ENCODE measurements at places on chromosomes 13 and 19.

- DNase-seq: no peak
Measured at GRCh38 chr19:54696117-54696548, 28.1 kb upstream of the KIR3DL3 start.

- peak; percentile 61 for DNase-seq
Measured at GRCh38 chr13:50626101-50626547, 217.4 kb downstream of the DLEU7 start.

DNA sequence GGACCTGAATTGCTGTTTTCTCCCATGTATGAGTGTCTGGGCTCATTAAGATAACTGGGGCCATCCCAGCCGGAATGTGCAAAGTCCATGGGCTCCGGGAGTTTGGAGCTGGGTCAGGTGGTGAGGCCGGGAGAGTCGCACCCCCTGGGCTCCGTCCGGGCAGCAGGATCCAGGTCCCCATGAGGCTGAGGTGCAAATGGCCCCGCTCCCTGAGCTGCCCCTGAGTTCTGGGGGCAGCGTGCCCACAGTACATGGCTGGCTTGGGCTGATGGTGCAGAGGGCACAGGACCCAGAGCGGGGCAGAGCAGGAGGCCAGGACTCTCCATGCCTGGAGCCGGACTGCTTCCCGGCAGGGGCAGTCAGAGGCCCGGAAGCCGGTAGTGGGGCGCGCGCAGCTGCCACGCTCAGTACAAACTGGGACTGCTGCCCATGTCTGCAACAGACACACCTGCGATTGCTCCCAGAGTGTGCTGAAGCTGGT lies 136.0 kb downstream of the KDM4B start:
- no peak for DNase-seq

GRCh38 chr13:89755729-89756492 lies 1591.6 kb upstream of the MIR17HG start:
- no peak for DNase-seq

DNA sequence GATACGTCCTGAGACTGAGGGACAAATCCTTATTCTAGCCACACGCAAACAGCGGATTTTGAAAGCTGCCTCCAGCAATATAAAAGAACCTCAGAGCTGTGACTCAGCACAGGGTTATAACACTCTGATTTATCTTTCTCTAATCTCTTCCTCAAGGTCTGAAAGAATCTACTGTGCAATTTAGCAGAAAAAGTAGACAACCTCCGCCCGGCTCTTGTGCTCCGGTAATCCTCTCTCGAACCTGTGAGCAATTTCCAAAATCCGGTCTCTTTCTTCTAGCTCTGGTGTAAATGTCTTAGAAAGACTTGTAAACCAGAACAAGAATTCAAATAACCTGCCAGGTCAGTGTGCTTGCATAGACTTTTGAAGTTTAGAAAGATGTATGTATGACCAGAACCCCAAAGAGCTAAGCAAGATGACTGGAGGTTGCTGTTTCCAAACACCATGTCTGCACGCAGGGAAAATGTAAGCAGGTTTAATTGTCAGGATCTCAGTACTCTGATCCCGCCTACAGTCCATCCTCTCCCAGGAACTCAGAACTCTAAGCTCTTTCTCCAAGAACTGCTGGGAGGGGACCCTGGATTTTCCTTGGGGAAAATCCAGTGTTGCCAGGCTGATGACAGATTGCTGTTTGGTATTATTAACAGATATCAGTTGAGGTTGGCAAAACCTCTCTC lies 338.1 kb downstream of the RFC3 start:
- DNase-seq: peak; percentile 71

DNA sequence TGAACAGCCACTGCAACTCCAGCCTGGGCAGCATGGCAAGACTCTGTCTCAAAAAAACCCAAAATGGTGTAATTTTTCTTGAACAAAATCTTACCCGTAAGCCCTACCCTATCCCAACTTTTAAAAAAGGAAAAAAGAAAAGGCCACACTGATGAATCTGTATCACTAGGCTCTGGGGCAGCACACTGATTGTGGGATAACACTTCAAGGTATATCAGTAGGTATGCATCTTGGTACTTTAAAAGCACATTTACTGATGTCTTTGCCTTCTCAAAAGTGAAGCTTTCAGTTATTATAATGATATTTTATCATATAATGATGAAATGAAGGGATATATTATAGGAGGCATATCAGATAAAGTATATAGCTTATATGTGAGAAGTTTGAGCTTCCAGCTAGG lies 24.3 kb downstream of the ZNF112 start:
- DNase-seq: no peak

- DNase-seq: no peak
Measured at GRCh38 chr13:25281193-25281934, 5.9 kb downstream of the MTMR6 start.

DNA sequence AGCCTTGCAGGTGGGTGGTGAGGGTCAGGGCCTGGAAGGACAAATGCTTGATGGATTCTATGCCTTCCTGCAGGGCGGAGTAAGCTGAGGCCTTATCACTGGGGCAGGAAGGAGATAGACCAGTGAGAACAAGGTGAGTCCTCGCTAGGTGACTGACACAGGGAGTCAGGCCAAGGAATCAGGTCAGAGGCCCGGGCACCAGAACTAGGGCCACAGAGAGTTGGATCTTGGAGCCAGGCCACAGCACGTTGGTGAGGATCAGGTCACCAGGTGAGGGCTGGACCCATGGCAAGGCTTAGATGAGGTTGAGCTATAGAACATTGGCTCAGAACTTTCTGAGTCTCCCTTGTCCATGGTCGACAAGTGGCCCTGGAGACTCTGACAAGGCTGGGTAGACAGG lies 328.2 kb downstream of the FOXO1 start:
- no peak for DNase-seq

- no peak for DNase-seq
Measured at GRCh38 chr13:43983373-43983772, 103.7 kb downstream of the LACC1 start.

DNA sequence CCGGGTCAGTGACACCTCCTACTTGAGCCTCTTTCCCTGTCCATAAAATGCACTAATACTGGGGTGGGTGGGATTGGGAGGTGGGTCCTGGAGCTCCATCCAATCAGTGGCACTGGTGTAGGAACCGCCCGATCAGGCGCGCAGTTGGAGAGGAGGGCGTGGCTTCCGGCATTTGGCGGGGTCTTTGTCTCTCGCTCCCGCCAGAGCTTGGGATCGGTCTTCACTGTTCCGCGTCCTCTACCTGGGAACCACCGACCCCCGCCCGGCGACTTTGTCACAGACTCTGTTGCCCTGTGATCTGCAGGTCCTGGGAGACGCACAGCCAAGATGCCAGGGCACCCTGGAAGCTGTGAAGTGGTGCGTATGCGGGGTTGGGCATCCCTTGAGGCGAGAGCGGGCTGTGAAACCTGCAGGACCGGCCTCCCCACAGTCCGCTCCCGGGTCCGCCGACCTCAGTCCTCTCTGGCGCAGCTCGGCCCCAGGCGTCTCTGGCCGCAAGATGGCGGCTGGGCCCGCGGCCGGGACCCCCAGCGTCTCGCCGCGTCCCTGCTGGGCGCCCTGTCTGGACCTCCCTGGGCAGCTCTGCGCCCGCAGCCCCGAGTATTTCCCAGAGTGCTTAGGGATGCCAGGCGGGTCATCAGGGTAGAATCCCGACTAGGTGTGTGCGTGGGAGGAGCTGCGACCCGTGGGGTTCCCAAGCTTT lies 41.6 kb upstream of the ZNF730 start:
- DNase-seq: peak; percentile 78

GRCh38 chr13:26680572-26680971 lies 80.0 kb downstream of the GPR12 start:
- no peak for DNase-seq

GRCh38 chr13:109599901-109600657 lies 186.3 kb downstream of the IRS2 start:
- DNase-seq: no peak

- no peak for DNase-seq
Measured at GRCh38 chr19:42512743-42513304, 15.5 kb downstream of the CEACAM1 start.

GRCh38 chr19:41426952-41427646 lies at the start of gene B3GNT8:
Gene B3GNT8 (minus strand): TSS chr19:41427374. CDS start chr19:41426778, 596 bp downstream.
- DNase-seq: peak; percentile 64

GRCh38 chr19:47022140-47022536 lies 2.5 kb downstream of the NPAS1 start:
- no peak for DNase-seq

DNA sequence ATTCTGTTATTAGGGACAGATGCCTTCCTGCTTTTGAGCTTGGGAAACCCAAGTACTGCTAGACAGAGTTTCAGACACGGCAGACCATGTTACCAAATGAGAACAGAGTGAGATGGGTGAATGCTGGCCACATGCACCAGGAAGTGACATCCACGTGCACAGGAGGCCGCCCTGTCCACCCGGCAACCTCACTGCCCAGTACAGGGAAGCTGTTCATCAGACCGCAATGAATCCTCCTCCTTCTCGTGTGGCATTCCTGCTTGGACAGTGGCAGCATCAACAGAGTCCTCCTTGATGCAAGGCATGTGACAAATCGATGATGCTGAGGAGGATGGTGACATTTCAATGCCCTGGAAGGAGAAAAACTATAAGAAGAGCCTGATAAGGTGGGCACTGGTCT lies 191.0 kb upstream of the SOX1 start:
- no peak for DNase-seq

- DNase-seq: peak; percentile 78
Measured at GRCh38 chr19:38719761-38720558, 24.3 kb downstream of the CAPN12 start.

- DNase-seq: peak; percentile 13
Measured at GRCh38 chr13:108272333-108272732, 2.8 kb downstream of the TNFSF13B start.

GRCh38 chr19:45591004-45591637 lies 6.5 kb upstream of the OPA3 start:
- peak; percentile 19 for DNase-seq

DNA sequence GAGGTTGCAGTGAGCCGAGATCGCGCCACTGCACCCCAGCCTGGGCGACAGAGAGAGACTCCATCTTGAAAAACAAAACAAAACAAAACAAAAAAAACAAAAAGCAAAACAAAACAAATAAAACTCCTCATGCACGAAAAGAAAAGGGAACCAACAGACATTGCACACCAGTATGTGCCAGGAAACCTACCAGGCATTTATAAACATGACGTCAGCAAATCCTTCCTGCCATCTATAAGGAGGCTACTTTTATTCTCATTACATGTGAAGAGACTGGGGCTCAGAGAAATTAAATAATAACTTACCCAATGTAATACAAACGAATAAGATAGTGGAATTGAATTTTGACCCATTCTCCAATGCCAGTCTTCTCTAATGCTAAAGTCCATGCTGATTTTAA lies 197.2 kb downstream of the NUFIP1 start:
- DNase-seq: no peak

DNA sequence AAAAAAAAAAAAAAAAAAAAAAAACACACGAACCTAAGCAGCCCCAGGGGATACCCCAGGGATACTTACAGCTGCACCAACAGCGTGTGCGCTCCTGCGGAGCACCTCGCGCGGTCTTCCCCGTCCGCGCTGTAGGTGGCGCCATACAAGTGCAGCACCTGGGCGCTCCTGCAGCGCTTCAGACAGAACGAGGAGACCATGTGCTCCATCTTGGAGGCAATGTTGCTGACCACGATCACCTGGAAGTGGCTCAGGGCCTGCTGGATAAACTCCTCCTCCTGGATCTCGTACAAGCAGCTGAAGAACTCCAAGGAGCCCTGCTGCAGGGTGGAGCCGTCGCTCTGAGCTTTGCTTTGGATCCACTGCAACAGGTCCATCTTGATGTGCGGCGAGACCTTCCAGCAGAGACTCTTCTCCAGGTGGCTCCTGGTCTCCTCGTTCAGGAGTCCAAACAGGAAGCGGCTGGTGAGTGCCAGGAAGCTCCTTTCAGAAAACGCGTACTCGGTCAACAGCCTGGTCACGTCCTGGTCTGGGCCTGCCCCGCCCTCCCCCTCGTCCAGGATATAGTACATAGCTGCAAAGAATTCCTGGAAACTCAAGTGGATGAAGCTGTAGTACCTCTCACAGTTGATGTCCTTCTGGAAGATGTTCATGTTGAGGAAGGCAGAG lies 14.5 kb downstream of the NLRP12 start:
- DNase-seq: no peak

GRCh38 chr19:30393729-30394480 lies 21.7 kb downstream of the ZNF536 start:
- no peak for DNase-seq

- no peak for DNase-seq
Measured at GRCh38 chr19:1438933-1439354, 748 bp downstream of the RPS15 start.

DNA sequence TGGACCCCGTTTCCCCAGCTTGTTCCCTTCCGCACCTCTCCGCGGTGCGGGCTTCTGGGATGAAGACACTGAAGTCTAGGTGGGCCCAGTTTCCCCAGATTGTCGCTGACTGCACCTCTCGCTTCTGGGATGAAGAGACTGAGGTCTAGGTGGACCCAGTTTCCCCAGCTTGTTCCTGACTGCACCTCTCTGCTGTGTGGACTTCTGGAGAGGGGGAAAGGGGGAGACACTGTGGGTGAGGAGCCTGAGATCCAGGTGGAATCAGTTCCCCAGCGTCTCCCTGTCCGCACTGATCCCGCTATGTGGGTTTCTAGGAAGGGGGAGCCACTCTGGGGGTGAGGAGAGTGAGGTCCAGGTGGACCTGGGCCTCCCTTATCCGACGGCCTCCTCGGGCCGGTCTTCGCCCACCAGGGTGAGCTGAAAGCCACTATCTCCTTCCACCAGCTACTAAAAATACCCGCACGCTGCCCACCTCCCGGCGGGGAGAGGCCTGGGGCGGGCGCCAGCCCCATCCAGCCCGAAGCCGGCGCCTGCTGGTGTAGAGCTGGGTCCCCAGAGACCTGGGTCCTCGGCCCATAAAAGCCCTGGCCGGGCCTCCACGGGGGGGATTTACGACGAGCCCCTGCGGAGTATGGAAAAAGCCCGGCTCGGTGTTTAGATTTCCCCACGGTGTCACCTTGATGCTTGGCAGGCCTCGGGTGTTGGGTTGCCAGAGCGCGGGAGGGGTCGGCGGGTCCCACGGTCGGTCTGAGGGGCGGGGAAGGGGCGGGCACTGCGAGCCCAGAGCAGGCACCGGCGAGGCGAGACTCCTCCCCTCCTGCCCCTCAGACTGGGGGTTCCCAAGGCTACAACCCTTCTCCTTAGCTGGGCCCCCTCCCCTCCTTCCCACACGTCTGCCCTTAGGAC lies 10.6 kb downstream of the FUT6 start:
- no peak for DNase-seq

DNA sequence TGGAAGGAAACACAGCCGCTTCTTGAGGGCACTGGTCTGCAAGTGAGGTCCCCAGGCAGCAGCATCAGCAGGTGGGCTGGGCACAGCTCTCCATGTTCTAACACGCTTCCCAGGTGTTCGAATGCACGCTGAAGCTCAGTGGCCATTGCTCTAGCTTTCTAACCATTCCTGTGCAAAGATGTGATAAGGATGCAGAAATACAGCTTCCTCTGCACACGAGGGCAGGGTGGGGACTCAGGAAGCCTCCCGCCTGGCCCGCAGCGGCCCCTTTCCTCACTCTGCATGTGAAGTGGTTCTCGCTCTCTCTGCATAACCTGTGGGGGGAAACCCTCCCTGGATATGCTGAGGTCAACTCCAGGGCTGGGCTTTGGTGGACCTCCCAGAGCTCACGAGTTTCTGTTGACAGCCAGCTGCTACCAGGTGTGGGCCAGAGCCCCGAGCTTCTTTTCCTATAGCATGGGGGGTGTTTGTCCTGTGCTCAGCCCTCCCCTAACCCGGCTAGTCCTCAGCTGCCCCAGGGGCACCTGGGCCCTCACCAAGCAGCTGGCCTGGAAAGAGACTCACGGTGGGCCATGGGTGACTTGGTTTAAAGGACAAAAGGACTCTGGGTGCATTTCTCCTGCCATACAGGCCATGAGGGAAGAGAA lies 168.2 kb downstream of the TEX29 start:
- DNase-seq: no peak

- DNase-seq: peak; percentile 43
Measured at GRCh38 chr19:53772943-53773342, 51.2 kb downstream of the NLRP12 start.
